ENCODE measurements at places on chromosomes 3 and 15. TPM values are rescaled to one million over a fixed set of nuclear protein-coding genes. Genes with fewer than 3 reads are reported as not detected.

- DNase-seq: no peak
Observed at GRCh38 chr3:183769453-183769852, 55.9 kb downstream of the MAP6D1 start.

- no peak for DNase-seq
Observed at GRCh38 chr3:141511361-141511760, 24.5 kb downstream of the RASA2 start.

- DNase-seq: no peak
Observed at GRCh38 chr3:161674402-161674801, 177.8 kb downstream of the OTOL1 start.

GRCh38 chr3:195885036-195885891 is 23.1 kb downstream of the TNK2 start:
- DNase-seq: no peak

The LRRC31 gene
- 0.07 TPM for total RNA-seq

DNA sequence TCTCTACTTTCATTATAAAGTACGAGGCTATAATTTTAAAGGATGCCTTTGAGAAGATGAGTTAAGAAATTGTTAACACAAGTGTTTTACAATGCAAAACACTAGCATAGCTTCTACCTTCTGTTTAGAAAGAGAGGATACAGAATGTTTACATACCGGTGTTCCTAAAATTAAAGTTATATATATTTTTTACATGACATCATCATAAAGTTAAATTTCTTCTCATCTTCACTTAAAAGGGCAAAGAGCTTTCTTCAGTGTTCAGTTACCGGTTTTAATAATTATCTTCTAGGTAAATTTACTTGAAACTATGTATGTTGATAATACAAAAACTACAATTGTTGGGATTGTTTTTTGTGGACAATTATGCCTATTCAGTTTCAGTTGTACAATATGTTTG is 32.7 kb upstream of the TM2D3 start:
- DNase-seq: no peak

GRCh38 chr15:29570121-29570947 is 251.9 kb downstream of the TJP1 start:
- DNase-seq: no peak

The ROBO2 gene
- total RNA-seq: not detected

- DNase-seq: no peak
Observed at GRCh38 chr15:78291052-78291451, 8.4 kb downstream of the SKIC8 start.

- DNase-seq: no peak
Observed at GRCh38 chr3:100047455-100048141, 66.7 kb downstream of the FILIP1L start.

The CMTM7 gene
- total RNA-seq: 60.0 TPM

The ANKRD34C gene
- not detected for total RNA-seq

The TM4SF18 gene
- total RNA-seq: not detected

DNA sequence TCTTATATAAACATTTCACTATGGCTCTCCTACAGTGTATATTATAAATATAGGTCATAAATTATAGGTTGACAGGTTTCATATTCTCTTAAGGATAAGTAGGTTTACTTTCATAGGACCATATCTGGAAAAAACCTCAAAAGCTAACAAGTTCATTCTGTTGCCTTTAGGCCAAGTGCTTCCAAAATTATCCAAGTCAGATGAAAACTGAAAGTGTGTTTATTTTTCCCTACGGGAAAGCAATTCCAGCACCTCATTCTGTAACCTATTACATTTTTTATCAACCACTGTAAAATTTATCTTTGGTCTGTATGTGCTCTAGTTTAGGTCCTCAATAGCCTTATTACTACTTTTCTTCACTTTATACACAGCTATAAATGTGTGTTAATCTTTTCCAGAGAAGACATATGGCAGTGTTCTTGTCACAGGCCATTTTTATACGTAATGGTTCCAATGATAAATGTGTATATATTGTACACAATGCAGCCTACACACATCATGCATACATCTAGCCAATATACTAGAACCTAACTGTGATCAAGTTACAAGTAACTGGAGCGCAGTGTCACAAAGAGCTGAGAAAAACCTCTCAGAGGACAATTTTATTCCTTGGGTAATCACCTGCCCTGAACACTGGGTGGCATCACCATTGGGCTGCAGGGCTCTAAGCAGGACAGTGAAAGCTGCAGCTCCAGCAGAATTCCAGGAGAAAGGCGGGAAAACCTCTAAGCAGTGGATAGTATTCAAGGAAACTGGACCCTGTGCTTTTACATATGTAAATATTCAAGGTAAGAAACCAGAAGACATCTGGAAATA is 251.3 kb downstream of the CTNNB1 start:
- no peak for DNase-seq

GRCh38 chr3:139674571-139675260 is 3.1 kb downstream of the NMNAT3 start:
- DNase-seq: no peak

GRCh38 chr15:62126364-62126763 is 38.7 kb downstream of the C2CD4B start:
- DNase-seq: no peak

- no peak for DNase-seq
Observed at GRCh38 chr3:182735672-182736071, 57.6 kb upstream of the ATP11B start.

- DNase-seq: no peak
Observed at GRCh38 chr3:101038393-101038792, 45.2 kb upstream of the ABI3BP start.

- peak; percentile 60 for DNase-seq
Observed at GRCh38 chr15:43133430-43134156, at the start of gene TMEM62. Gene TMEM62 (plus strand): TSS chr15:43133586. CDS start chr15:43133803, 217 bp downstream.

DNA sequence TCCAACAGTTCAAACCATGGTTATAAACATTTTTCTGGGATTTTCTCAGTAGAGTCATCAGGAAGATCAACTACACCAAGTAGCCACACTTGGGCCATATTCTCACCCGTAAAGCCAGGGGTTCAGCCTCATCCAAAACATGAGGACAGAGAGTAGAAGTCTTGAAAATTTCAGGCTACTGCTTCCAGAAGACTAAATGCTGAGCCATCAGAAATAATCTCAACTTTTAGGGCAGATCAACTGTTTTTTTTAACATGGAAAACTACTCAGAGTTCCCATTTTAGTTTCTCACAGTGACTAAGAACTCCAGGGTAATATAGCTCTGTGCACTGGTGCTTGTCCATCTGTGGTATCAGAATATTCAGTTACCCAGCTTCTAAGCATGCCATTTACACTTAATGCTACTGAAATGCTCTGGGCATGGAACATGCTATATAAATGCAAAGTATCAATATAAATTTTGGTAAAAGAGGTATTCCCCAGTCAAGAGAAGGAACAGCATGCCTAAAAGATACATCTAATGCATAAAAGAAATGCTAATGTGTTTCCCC is 300.1 kb upstream of the LRRN1 start:
- no peak for DNase-seq

DNA sequence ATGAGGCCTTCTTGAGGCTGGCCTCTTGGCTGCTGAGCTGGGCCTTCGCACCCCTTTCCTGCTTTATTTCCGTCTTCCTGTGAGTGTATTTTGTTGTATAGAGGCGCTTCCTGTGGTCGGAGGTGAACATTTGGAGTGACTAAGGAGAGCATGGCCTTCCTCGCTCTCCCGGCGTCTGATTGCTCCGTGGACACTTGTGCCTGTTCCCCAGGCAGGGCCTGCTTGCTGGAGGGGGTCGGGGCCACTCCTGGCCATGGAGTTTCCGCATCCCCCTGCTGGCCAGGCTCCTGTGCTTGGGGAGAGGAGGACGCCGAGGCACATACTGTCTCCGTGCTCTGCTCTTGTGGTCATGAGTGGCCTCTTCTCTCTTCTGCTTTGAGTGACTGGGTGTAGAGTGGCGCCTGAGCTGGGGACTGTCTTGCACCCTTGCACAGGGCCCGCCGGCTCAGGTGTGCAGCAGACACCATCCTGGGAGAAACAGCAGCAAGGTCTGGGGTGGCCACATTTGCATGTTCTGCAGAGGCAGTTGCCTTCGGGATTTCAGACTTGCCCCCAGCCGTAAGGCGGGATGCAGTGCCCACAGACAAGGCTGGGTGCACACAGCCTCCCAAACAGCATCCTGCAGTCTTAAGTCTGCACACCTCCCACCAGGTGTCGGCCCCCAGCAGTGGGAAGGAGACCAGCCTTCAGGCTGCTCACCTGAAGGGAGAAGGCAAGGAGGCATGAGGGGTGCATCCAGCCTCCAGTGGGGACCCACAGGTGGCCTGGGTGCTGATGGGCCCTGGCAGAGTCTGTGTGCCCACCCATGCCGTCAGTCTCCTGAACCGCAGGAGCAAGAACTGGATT is 16.4 kb downstream of the KLF13 start:
- no peak for DNase-seq

The GRAMD1C gene
- 0.37 TPM for total RNA-seq

- DNase-seq: no peak
Observed at GRCh38 chr15:75659141-75659771, 11.5 kb downstream of the SNX33 start.

DNA sequence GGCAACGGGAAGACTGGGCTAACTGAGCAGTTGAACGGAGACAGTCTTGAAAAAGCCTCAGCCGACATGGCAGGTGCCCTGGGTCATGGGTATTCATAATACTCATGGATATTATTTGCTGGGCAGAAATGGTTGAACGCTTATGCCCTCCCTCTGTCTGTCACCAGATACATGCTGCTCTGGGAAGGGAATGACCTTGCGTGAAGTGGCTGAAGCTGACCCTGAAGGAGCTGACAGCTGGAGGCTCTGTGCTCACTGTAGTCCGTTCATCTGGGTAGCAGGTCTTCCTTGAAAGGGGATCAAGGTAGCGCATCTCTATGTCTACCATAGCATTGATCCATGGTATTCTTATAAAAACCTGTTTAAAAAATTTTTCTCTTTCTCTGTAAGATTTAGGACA is 390.7 kb downstream of the PDCD6IP start:
- no peak for DNase-seq

The EFCAB12 gene
- 0.48 TPM for total RNA-seq

GRCh38 chr3:184910664-184911063 is 98.7 kb downstream of the VPS8 start:
- DNase-seq: no peak

GRCh38 chr15:39287322-39288195 is 293.3 kb upstream of the THBS1 start:
- no peak for DNase-seq

Data from activated T-helper 2 cell treated with anti-CD3 and anti-CD28 coated beads, Interferon-gamma antibody, Interleukin-2, Interleukin-4, amounts not matched to agents 10 μg/mL and 5 μg/mL and 100 μg/mL, durations not matched to agents 14 hours and 24 hours and 36 hours (primary cell).